GOT3 (cell line): ENCODE measurements at places on chromosomes 4 and X.

DNA sequence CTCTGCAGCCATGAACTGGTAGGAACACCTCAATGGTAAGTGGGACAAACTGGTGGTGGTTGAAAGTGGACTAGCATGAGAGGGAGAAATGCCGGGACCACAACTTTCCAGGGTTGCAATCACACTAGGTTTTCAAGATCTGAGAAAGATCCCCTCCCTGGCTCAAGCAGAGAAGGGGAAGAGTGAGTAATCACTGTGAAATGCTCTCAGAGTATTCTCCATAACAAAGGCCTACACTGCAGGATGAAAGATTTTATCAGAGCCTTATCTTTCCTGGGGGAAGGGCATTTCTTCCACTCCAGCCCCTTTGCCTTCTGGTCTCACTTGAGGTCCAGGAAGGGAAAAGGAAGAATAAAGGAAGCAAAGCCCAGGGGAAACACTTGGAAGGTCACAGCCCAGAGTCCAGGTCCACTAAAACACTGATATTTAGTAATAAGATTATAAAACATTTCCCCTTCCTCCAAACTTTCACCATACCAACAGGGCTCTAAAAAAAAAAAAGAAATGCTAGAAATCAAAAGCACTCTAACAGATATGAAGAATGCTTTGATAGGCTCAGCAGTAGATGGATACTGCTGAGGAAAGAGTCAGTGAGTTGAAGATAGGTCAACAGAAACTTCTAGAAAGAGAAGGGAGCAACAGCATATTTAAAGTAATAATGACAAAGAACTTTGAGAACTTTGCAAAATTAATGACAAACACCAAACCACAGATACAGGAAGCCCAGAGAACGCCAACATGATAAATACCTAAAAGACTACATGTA, 95.9 kb downstream of the WDFY3 start:
- DNase-seq: no peak

DNA sequence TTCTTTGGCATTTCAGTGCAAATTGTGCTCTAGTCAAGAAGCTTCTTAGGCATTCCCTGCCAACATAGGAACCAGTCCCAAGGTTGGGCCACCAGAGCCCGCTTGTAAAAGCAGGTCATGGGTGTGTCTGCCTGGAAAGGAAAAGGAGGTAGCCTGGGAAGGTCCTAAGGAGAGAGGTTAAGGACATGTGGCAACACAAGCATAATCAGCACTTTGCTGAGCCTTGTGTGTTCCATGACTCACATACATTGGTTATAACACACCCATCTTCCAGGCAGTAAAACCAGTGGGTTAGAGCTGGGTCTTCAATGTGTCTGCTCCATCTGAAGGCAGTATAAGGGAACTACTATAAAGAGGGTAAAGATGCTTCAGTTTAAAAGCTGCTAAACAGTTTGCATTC, 165.0 kb downstream of the FHIP1A start:
- DNase-seq: no peak

GRCh38 chr4:29390921-29391320, 1329.2 kb upstream of the PCDH7 start:
- DNase-seq: no peak

- no peak for DNase-seq
Observed at GRCh38 chrX:86237482-86237881, 89.2 kb downstream of the DACH2 start.

GRCh38 chrX:153989973-153990655, 17.6 kb downstream of the TMEM187 start:
- DNase-seq: no peak

DNA sequence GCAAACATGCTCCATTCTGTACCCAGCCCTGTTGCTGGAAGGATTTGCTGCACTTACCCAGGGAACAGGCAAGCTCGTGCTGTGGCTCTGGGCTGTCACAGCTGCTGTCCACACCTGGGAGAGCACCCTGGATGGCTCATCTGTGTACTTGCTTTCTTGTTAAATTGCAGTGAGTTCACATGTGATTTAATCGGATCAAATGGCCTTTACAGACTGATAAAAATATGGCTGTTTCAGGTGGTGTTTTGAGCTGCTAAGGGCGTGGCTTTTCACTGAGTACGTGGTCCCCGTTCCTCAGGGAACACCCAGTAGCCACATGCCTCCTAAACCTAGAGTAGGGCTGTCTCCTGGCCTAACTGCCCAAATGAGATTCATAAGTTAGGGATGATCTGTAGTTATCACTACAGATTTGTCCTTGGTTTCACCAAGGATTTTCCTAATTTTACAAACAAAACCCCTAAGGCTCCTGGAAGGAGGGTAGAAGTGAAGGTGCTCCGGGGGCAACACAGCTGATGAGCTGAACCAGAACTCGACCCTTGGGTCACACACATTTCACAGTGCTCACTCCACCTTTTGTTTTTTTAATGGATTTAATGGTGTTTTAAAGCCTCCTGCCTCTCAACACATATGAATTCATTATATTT, 13.7 kb downstream of the KLKB1 start:
- DNase-seq: no peak

GRCh38 chr4:184369871-184370270, 104.5 kb downstream of the IRF2 start:
- no peak for DNase-seq

GRCh38 chr4:176271749-176272148, 2.7 kb upstream of the ASB5 start:
- no peak for DNase-seq

- DNase-seq: no peak
Observed at GRCh38 chr4:15729910-15730533, 27.2 kb downstream of the BST1 start.

- DNase-seq: no peak
Observed at GRCh38 chr4:94412019-94412657, 39.6 kb upstream of the PDLIM5 start.

- DNase-seq: no peak
Observed at GRCh38 chrX:53580742-53581504, 105.6 kb downstream of the HUWE1 start.

DNA sequence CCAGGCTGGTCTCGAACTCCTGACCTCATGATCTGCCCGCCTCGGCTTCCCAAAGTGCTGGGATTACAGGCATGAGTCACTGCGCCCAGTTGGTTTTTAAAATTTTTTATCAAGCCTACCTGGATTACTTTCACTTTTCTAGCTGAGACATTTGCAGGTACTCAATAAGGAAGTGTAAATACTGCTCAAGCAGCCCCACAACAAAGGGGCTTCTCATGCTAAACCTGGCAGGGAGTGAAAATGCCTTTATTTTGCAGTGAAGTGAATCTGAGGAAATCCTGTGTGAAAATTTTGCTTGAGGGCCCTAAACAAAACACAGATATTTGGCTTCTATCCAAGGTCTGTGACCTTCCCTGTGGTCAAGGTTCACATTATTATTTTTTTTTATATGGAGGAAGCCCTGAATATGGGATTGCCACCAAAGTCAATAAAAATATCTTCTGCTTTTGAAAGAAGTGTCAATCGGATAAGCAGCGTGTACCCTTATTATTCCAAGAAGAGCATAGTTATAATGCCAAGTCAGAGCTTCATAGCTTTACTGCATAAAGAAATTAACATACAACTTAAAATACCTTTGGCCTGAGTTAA, 481.0 kb downstream of the SH2D1A start:
- no peak for DNase-seq

DNA sequence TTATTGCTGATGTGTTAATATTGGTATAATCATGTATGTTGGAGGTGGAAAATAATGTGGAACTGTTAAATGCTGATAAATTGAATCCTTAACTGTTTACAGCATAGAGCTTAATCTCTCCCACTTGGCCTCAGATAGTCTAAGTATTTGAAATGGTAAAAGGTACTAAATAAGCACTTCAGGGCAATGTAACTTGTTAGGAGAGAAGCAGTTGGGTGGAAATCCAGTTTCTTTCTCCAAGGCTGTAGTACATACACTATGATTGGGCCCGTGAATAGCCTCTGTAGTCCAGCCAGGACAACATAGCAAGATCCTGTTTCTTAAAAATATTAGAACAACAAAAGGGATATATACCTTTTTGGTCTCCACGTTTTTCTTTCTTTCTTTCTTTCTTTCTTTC, 39.7 kb downstream of the NUDT9 start:
- no peak for DNase-seq

- DNase-seq: no peak
Observed at GRCh38 chr4:133058701-133059100, 90.4 kb upstream of the PCDH10 start.

DNA sequence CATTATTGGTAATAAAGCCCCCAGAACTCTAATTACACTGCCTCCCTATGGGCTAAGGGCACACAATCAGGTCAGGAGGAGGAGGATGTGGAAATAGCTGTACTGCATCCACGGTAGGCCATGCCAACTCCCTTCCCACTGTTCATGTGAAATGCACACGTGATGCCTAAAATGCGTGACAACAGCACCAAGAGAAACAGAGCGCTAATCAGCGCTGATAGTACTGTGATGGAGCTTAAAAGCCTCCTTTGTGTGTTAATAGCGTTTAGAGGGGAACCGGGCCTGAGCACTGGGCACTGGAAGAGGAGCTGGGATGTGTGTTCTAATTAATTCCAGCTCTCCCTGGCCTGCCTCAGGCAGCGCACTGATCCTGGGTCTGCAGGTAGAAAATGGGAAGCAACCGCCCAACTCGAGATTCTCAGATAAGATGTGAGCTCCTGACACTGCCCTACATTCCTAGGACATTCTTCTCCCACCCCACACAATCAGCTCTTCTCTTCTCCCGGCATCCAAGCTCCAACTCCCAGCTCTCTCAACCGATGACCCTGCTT, 12.9 kb downstream of the DCTD start:
- DNase-seq: no peak

DNA sequence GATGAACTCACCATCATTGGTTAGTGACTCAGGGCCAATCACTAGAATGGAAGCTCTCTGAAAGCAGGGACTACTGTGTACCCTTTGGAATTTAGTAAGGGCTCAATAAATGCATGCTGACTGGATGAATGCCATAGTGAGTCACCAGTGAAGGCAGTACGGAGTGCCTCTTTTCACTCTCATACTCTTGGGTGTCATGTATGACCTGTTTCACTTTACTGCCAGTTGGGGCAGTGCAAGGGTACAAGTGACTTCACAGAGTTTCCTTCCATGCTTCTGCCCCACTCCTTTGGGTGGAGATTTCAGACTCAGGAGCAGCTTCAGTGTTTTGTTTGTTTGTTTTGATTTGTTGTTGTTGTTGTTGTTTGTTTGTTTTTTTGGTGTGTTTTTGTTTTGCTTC, 57.7 kb downstream of the SOX3 start:
- DNase-seq: no peak

DNA sequence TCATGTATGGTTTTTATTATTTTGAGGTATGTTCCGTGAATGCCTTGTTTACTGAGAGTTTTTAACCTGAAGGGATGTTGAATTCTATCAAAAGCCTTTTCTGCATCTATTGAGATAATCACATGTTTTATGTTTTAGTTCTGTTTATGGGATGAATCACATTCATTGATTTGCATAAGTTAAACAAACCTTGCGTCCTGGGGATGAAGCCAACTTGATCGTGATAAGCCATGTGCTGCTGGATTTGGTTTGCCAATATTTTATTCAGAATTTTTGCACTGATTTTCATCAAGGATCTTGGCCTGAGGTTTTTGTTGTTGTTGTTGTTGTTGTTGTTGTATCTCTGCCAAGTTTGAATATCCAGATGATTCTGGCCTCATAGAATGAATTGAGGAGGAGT, 43.8 kb downstream of the CDX4 start:
- no peak for DNase-seq

DNA sequence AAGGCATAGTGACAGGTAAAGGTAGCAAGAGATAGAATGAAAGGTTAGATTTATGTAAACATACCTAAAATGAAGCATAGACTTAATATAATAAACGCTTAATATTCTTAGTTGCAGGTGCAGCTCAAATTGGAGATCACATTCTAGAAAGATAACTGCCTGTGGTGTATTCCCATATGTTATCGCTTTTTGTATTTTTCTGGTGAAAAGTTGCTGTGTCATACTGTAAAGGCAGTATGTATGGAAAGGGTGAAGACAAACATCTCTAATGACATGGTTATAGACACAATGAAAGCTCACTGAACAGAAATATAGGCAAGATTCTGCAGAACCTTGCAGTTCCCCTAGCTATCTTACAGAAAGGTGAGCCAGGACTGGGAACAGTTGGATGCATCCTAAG, 240.3 kb downstream of the DCLK2 start:
- DNase-seq: no peak

GRCh38 chr4:66045913-66046312, 375.6 kb upstream of the EPHA5 start:
- DNase-seq: no peak

- no peak for DNase-seq
Observed at GRCh38 chrX:21766101-21766500, 8.2 kb upstream of the SMPX start.

DNA sequence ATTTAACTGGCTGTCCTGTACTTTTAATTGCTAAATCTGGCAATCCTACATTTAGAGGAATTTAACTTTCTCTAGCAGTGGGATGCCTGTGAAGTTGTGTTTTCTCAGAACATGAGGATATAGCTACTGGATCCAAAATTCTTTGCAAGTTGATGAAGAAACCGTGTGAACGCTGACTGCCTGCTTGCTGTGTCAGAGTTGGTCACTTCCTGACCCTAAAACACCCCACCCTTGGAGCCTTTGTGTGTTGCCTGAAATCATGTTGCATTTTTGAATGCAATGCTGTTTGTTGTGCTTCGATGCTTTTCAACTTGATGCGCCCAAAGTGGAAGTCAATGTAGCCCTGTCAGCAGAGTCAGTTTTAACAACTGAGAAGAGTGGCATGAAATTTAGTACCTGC, 211.2 kb downstream of the ANK2 start:
- no peak for DNase-seq

DNA sequence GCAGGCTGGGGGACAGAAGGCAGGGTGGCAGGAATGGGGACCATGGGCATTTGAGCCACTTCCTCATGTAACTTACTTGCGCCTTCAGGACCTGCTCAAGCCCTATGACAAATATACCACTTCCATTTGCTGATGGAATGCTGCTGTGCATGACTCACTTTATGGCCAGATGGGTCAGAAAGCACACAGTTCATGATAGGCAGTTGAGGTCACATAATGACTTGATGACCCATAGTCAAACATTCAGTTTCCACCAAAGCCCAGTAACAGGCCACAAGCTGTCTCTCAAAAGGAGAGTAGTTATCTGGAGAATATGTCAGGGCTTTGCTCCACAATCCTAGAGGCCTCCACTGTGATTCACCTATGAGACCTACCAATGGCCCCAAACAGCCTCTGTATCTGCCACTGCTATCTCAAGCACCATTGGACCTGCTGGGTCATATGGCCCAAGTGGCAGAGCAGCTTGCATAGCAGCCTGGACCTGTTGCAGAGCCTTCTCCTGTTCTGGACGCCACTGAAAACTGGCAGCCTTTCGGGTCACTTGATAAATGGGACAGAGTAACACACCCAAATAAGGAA, 5.3 kb upstream of the PAPSS1 start:
- no peak for DNase-seq

GRCh38 chrX:71438750-71439149, 72.6 kb downstream of the TAF1 start:
- DNase-seq: no peak

GRCh38 chrX:136936183-136936549, 55.6 kb upstream of the RBMX start:
- no peak for DNase-seq

- no peak for DNase-seq
Observed at GRCh38 chr4:171025776-171026175, 787.4 kb upstream of the GALNTL6 start.
